ENCODE measurements at places on chromosomes 12 and 14. TPM values are rescaled to one million over a fixed set of nuclear protein-coding genes. Genes with fewer than 3 reads are reported as not detected.
A peak's percentile ranks its signal among the peaks of the same experiment; 100 is the strongest.

Gene KRT75
- total RNA-seq, result not detected

Gene DHRS2
- total RNA-seq, result 3.5 TPM

Gene BCL11B
- total RNA-seq, result 48.5 TPM

Gene PTHLH
- not detected for total RNA-seq

Gene POMT2
- 15.3 TPM for total RNA-seq

Gene ANKS1B
- 0.54 TPM for total RNA-seq

Gene TGM1
- total RNA-seq, result 3.1 TPM

Gene CLEC1A
- not detected for total RNA-seq

Gene MRPL52
- total RNA-seq, result 126 TPM

Gene KCNA5
- total RNA-seq, result not detected

Gene NAV3
- total RNA-seq, result not detected

Gene KLRF1
- total RNA-seq, result not detected

Gene KCNH3
- 9.1 TPM for total RNA-seq

GRCh38 chr14:44701563-44702263, 194.6 kb upstream of the FSCB start:
- no peak for DNase-seq

DNA sequence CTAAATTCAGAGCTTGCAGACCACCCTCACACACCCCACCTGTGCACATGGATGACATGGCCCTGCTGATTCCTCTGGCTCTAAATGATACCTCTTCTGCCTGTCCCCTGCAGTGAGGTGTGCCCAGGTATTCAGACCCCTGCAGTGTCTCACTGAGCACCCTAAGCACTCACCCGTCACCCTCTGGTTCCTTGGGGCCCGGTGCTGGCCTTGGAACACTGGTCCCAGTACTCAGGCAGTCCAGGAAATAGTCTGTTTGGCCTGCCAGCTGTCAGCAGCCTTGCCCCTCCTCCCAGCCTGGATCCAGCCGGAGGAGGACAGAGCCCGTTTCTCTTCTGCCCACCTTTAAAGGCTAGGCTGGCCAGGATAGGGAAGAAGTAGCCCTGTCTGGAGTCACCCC, 44.9 kb downstream of the ESRRB start:
- DNase-seq, result no peak

GRCh38 chr14:22464422-22465142, 124.4 kb downstream of the DAD1 start:
- DNase-seq, result no peak

GRCh38 chr14:100692859-100693558, 33.7 kb upstream of the DLK1 start:
- DNase-seq, result no peak

DNA sequence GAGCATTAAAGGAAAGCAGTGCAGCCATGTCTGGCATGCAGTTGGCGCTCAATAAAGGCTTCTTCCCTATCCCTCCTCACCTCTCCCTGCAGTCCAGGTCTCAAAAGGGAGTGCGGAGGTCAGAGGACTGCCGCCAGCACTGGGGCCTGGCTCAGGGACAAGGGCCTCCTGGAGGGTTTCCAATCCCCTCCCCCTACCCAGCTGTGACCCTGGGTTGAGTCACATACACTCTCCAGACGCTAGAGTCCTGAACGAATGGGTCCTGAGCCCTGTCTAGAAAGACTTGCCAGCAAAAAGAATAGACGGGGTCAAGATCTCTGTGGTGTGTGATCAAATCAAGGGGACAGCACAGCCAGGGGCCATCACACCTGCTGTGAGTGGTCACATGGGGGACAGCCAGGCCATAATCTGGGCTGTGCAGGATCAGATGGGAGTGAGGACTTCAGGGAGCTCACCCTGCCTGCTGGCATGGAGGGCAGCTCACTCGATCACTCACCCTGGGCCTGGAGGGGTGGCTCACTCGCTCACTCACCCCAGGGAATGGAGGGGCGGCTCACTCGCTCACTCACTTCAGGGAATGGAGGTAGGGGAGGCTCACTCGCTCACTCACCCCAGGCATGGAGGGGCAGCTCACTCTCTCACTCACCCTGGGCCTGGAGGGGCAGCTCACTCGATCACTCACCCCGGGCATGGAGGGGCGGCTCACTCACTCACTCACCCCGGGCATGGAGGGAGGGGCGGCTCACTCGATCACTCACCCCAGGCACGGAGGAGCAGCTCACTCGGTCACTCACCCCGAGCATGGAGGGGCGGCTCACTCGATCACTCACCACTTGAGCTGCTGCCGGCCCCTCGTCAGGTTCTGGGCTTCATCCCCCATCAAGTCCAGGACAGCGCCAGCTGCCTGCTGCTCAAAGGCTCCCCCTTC, 12.8 kb downstream of the CFAP73 start:
- no peak for DNase-seq

DNA sequence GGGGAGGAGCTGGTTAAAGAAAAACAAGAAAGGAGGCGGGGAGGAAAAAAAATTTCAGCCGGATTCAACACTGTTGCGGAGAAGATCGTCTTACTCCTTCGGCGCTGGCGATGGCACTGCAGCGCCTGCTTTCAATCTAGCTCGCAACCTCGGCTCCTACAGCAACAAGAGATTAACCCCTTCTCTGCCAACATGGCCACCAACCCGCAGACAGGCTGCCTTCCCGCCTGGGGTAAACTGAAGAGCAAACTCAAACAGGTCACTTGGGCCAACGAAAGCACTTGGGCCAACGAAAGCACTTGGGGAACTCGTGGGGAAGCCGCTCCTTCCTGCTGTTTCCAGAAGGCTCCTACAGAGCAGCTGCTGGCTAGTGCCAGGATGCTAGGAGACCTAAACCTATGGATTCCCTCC, 73.7 kb downstream of the CIT start:
- DNase-seq, result no peak

DNA sequence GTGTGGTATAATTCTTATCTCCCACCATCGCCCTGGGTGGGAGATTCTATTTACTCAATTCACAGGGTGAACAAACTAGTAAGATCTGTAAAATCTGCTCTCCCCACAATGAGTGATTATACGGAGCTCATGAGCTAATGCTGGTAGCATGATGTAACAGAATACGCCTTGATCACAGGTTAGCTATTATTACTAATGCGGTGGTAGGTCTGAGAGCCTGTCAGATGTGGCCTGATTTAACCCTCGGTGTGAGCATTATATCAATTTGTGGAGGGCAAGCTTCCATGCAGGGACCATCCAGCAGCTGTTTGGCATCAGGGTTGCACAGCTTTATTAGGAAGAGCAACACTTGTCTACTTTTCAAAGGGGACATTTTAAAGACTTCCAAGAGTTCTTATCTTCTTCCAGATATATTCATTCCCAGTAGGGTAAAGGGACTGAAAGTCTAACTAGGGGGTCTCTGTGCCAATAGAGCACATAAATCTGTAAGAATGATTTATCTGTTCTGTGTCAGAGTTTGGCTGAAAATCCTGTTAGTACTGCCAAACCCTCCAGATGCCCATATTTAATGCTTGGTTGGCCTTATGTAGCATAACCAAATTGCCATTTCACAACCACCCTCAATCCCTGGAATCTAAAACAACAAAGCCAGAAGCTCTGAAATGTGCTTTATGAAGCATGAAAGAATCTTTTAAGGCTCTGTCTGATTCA, 18.7 kb downstream of the TSHR start:
- no peak for DNase-seq

DNA sequence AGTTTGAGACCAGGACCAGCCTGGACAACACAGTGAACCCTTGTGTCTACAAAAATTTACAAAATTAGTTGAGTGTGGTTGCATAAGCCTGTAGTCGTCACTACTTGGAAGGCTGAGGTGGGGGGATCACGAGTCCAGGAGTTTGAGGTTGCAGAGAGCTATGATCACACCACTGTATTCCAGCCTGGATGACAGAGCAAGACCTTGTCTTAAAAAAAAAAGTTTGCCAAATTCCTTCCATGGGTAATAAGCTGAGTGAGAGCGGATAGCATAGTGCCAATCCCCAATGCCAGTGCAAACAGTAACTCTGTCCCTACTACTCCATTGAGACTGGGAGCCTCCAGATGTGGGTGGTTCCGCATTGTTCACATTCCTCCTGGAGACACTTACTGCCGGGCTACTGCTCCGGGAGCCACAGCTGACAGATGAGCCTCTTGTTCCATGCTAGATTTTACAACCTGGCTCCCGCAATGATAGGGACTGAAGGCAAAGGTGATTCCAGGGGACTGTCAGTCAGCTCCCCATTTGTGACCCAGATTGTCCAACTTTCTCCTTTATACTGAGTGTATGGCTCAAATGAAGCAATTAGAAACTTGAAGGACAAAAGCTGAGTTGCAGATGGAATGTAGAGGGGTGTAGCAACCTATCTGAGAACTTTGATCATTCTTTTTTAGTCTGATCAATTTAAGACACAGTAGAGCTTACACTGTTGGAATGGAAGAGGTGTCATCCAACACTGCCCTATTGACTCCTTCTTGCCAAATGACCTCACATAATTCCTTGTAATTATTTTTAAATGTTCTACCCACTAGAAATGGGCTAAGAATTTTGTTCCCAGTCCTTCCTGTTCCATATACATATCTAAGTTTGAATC, 13.4 kb upstream of the FRMD6 start:
- no peak for DNase-seq

- DNase-seq, result no peak
Measured at GRCh38 chr12:25708661-25709060, 155.6 kb upstream of the LMNTD1 start.

GRCh38 chr12:13627536-13627935, 353.9 kb downstream of the GRIN2B start:
- DNase-seq, result no peak

GRCh38 chr14:83007641-83008225, 1474.1 kb upstream of the SEL1L start:
- no peak for DNase-seq

- peak; percentile 29 for DNase-seq
Measured at GRCh38 chr14:76644855-76645518, 116.3 kb upstream of the VASH1 start.

DNA sequence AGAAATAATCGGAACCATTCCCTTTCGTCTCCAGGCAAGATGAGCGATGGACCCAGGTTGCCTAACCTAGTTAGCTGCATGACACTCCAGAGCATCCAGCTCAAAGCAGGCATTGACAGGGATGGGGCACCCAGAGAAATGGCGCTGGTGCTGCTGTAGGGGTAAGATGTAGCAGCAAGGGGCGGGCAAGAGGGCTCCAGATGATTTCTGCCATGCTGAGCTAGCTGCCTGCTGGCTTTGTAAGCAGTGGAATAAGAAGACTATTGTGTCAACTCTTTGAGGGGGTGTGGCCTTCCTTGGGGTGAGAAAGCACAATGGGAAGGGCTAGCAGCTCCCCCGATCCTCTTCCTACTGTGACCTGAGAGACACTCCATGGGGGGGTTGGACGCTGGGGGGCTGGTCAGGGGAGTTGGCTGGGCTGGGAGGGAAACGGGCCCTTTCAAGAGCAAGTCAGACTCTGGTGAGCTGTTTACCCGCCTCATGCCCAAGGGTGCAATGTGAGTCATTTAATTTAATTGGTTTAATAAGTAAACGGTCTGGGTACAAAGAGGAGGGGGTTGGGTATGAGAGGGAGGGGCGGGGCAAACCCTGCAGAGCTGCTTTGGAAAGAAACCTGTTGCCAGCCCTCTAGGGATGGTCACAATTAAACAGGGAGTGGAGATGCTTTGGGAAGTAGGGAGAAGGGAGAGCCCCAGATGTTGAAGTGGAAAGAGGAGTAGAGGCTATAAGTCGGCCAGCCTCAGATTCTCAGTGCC, 50.5 kb downstream of the B4GALNT3 start:
- no peak for DNase-seq

GRCh38 chr14:105890474-105891220, 364.3 kb downstream of the TMEM121 start:
- DNase-seq, result no peak

DNA sequence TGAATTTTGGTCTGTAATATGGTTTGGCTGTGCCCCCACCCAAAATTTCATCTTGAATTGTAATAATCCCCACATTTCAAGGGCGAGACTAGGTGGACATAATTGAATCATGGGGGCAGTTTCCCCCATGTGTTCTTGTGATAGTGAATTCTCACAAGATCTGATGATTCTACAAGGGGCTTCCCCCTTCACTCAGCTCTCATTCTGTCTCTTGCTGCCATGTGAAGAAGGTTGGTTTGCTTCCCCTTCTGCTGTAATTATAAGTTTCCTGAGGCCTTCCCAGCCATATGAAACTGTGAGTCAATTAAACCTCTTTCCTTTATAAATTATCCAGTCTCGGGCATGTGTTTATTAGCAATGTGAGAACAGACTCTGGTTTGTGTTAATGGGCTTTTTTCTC, 5.9 kb downstream of the LRRC9 start:
- peak; percentile 12 for DNase-seq

GRCh38 chr12:47377414-47378221, 297.9 kb upstream of the AMIGO2 start:
- no peak for DNase-seq

- DNase-seq, result no peak
Measured at GRCh38 chr14:72741826-72742117, 152.1 kb downstream of the DPF3 start.

GRCh38 chr14:101062065-101062450, 158.5 kb upstream of the RTL1 start:
- DNase-seq, result no peak

GRCh38 chr12:13167226-13167625, 29.3 kb upstream of the EMP1 start:
- no peak for DNase-seq

- no peak for DNase-seq
Measured at GRCh38 chr12:93896427-93896826, 219.3 kb downstream of the CRADD start.

GRCh38 chr14:94386085-94387031, 2.0 kb downstream of the SERPINA1 start:
- DNase-seq, result no peak

GRCh38 chr14:93023039-93023438, 92.7 kb downstream of the ITPK1 start:
- DNase-seq, result peak; percentile 51

DNA sequence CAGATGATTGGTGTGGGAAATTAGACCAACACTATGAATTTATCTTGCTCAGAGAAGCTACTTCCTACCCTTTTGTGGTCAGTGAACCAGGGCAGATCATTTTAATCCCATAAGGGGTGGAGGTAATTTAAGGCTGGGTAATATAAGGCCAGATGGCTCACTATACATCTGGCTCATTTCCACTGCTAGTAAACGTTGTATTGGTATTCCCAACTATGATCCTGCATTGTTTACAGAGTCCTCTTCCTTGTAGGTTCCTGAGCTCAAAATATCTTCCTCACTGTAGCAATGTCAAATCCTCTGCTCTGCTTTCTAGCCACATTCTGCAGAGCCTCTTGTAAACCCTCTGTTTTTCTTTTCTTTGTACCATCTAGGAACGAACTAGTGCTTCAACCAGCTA, 93.0 kb upstream of the MGAT4C start:
- DNase-seq, result no peak

- DNase-seq, result no peak
Measured at GRCh38 chr12:47376927-47377326, 297.2 kb upstream of the AMIGO2 start.

- DNase-seq, result no peak
Measured at GRCh38 chr12:45315462-45315861, 99.6 kb downstream of the ANO6 start.
